ENCODE measurements at places on chromosomes 1 and 21.

- no peak for DNase-seq
Measured at GRCh38 chr1:11519629-11520031, 40.7 kb downstream of the DISP3 start.

GRCh38 chr1:233294913-233295236 is 650 bp downstream of the PCNX2 start:
- no peak for DNase-seq

DNA sequence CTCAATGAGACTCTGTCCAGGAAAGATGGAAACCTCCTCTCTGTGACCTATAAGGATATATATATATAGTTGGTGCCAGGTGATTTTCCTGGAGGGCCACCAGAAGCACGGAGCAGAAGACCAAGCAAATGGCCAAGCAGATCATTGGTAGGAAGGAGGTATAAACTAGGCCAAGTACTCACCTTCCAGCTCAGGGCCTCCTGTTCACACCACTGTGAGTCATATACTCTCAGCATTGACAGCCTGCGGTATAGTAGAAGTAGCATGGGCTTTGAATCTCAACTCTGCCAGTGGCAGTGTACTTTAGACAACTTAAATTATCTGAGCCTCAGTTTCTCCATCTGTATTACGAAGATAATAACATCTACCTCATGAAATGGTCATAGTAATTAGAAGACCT is 15.4 kb downstream of the IL12RB2 start:
- no peak for DNase-seq

- DNase-seq: no peak
Measured at GRCh38 chr21:34352556-34352955, 11.2 kb upstream of the KCNE2 start.

- DNase-seq: no peak
Measured at GRCh38 chr1:90613371-90613770, 103.7 kb downstream of the BARHL2 start.

Measured in NCI-H2029 treated with DMSO at 0.1 percent for 48 hours (cell line).